Natural killer cell treated with Interleukin-12 subunit alpha and Interleukin-12 subunit beta and Interleukin-15 and Interleukin-18, amount 100 ng/mL, for 72 hours (primary cell): ENCODE measurements at places on chromosomes 5 and 9. TPM values are rescaled to one million over a fixed set of nuclear protein-coding genes. Genes with fewer than 3 reads are reported as not detected.

The HABP4 gene
- 11.5 TPM for total RNA-seq

The FOXD4L5 gene
- 0.25 TPM for total RNA-seq

DNA sequence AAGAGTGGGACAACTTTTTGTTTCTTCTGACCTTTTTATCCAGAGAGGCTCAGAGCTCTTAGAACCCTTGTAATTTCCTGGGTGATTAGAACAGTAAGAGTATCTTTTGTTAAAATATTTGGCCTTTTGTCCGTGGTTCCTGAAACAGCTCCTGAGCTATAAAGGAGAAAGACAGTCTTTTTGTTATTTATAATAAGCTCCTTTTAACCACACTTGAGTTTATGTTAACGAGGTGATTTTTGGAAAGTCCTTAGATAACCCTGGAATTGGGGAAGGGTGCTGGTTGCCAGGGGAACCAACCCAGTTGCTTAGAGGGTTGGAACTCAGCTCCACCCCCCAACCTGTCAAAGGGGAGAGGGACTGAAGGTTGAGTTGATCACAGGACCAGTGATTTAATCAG lies 4.8 kb downstream of the ZNF483 start:
- H3K27me3 ChIP-seq, result peaks cover 8% of the 10 kb centered on the region
- peaks cover 18% of the 10 kb centered on the region for H3K4me1 ChIP-seq
- H3K4me3 ChIP-seq, result no peak overlapping the region
- H3K27ac ChIP-seq, result no peak overlapping the region
- DNase-seq, result no peak
- H3K36me3 ChIP-seq, result peaks cover 18% of the 10 kb centered on the region

DNA sequence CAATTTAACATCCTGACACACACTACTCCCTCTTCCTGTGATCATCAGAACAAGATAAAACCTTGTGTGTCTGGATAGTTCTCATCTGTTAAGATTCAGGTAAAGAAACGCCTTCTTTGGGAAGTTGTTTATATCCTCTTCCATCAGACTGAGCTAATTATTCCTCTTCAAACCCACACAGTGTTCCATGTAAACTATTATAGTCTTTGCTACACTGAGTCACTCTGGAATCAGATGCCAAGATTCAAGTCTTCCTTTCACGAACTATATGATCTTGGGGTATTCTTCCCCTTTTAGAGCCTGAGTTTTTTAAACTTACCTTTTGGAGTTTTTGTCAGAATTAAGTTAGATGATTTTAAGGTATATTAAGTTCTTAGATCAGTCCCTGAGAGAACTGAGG lies 2.0 kb downstream of the OR1J1 start:
- no peaks in the 10 kb centered on the region for H3K4me1 ChIP-seq
- H3K36me3 ChIP-seq, result no peaks in the 10 kb centered on the region
- no peak for DNase-seq

- peak; percentile 18 for DNase-seq
- H3K36me3 ChIP-seq, result no peaks in the 10 kb centered on the region
- H3K27ac ChIP-seq, result no peak overlapping the region
- H3K4me1 ChIP-seq, result no peaks in the 10 kb centered on the region
- H3K27me3 ChIP-seq, result peaks cover 5% of the 10 kb centered on the region
Observed at GRCh38 chr9:135584934-135585333, 23.4 kb downstream of the PAEP start.

The PDLIM7 gene
- total RNA-seq, result 15.5 TPM

The DIPK1B gene
- total RNA-seq, result not detected

The QRFP gene
- not detected for total RNA-seq

DNA sequence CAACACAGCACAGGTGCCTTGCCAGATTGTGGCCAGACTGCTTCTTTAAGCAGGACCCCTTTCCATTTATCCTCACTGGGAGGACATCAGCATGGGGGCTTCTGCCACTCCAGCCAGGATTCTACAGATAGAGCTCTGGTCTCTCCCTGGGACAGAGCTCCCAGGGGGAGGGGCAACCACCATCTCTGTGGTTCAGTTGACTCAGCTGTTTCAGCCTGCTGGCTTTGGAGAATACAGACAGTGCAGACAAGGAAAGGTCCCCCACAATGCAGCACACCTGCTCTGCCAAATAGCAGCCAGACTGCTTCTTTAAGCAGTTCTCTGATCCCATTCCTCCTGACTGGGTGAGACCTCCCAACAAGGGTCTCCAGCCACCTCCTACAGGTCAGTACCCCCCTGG lies 132.8 kb downstream of the OR2K2 start:
- no peaks in the 10 kb centered on the region for H3K4me1 ChIP-seq
- no peak for DNase-seq
- no peak overlapping the region for H3K27ac ChIP-seq
- H3K4me3 ChIP-seq, result no peak overlapping the region
- H3K27me3 ChIP-seq, result no peaks in the 10 kb centered on the region
- H3K36me3 ChIP-seq, result peaks cover 6% of the 10 kb centered on the region

DNA sequence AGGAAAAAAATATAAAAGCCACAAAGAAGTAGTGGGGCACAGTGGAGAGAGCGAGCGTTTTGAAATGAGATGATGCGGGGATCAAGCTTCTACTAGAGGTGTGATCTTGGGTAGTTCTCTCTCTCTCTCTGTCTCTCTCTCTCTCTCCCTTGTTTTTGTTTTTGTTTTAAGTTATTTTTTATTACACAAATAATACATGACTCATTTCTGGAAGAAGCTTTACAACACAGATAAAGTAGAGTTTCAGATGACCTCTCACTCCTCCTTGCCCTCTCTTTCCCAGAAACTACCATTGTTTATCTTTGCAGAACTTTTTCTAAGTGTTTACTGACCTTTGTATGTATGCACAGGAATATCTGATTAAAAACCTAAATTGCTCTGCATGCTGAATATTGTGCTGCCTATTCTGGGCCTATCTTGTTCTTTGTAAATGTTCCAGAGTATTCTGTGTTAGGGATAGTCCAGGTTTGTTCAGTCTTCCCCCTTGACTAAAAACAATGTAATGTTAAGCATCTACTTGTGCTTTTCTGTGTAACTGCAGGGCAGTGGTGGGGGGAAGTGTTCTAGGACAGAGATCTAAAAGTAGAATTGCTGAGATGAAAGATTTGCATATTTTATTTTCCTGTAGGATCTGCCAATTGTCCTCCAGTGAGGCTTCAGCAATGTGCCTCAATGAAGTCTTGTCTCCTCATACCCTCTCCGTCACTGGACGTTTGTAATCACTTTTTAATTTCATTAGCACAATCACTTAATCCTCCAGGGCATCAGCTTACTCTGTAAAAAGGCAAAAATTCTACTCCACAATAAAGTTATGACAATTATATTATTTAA lies 52.0 kb downstream of the FYB1 start:
- H3K4me1 ChIP-seq, result peaks cover 68% of the 10 kb centered on the region
- no peaks in the 10 kb centered on the region for H3K27me3 ChIP-seq
- peaks cover 11% of the 10 kb centered on the region for H3K36me3 ChIP-seq
- no peak for DNase-seq

- no peaks in the 10 kb centered on the region for H3K4me1 ChIP-seq
- no peak overlapping the region for H3K4me3 ChIP-seq
- no peaks in the 10 kb centered on the region for H3K36me3 ChIP-seq
- H3K27me3 ChIP-seq, result peaks cover 18% of the 10 kb centered on the region
- DNase-seq, result no peak
Observed at GRCh38 chr5:159059722-159060121, 40.0 kb downstream of the EBF1 start.

GRCh38 chr5:147508711-147509040 lies 1.2 kb downstream of the DPYSL3 start:
- H3K27ac ChIP-seq, result no peak overlapping the region
- no peak overlapping the region for H3K4me3 ChIP-seq
- peaks cover 42% of the 10 kb centered on the region for H3K27me3 ChIP-seq
- peaks cover 5% of the 10 kb centered on the region for H3K36me3 ChIP-seq

DNA sequence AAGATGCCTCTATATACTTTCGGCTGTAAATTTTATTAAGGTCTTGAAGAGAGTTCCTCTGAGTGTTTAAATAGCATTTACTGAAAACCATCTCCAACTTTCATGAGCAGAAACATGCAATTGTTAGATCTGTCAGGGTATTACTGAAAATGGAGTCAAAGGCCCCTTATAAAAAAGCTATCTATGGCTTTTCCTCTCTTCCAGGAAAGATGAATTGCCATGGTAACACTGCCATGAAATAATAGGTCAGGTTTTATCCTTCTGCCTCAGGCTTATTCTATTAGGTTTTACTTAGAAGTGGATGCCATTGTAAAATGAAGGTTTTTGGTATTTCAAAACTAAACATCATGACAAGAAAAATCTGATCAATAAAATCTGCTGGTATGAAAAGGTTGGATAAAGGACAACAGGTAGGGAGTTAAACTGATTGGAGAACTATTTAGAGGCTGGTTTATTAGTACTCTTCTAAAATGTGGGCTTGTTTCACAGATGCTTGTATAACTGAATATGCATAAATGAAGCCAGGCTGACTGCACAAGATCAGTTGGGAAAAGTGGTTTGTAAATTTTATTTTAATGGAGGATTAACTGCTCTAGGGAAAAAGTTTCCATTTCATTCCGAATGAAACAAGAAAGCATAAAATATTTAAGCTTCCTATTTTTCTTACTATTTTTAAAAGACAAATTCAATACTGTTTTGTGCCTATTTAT lies 135.5 kb downstream of the RAB3C start:
- H3K36me3 ChIP-seq, result peaks cover 6% of the 10 kb centered on the region
- peaks cover 2% of the 10 kb centered on the region for H3K27me3 ChIP-seq
- H3K27ac ChIP-seq, result no peak overlapping the region
- H3K4me3 ChIP-seq, result no peak overlapping the region

DNA sequence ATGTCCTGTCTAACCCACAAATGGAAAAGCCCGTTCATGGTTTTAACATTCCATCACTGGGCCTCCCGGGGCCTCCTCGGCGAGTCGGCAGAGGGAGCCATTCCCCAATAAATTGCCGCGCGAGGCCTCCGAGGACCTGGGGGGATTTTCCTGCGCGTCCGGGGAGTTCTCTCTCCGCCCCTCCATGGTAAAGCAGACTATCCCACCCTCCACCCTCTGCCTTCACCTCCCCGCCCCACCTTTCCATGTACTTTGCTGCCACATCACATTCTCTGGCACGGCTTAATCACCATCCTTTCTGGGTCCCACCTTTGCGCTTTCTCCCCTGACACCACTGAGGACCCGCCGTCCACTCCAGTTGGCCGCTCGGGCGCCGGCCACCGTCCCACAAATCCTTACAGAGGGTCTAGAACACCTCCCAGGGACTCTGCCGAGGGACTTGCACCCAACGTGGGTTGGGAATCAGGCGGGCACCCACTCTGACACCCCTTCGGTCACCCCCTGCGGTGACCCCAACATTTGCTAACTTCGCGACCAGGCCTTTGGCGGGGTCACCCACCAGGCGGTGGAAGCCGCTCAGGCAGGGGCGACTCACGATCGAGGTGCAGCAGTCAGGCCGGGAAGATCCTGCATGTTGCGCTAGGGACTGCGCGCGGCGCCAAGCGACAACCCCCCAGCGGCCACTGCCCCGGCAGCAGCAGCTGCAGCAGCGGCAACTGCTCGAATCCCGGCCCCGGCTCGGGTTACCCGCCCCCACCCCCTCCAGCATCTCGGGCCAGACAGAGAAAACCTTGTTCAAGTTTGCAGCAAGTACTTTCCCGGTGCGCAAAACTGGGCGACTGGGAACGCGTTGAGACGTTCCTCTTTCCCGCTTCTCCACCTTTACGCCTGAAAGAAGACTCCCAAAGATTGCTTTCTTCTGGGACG lies at the start of gene MEGF10:
Gene MEGF10 (plus strand): TSS at position 778 of the 927 bp plus-strand sequence. CDS start 40,513 bp downstream, outside the sequence.
- no peak within 1 kb of the TSS for H3K4me3 ChIP-seq
- H3K4me1 ChIP-seq, result no peaks in the 10 kb centered on the region
- DNase-seq, result no peak
- H3K27me3 ChIP-seq, result peaks cover 55% of the 10 kb centered on the region
- no peak within 1 kb of the TSS for H3K27ac ChIP-seq

DNA sequence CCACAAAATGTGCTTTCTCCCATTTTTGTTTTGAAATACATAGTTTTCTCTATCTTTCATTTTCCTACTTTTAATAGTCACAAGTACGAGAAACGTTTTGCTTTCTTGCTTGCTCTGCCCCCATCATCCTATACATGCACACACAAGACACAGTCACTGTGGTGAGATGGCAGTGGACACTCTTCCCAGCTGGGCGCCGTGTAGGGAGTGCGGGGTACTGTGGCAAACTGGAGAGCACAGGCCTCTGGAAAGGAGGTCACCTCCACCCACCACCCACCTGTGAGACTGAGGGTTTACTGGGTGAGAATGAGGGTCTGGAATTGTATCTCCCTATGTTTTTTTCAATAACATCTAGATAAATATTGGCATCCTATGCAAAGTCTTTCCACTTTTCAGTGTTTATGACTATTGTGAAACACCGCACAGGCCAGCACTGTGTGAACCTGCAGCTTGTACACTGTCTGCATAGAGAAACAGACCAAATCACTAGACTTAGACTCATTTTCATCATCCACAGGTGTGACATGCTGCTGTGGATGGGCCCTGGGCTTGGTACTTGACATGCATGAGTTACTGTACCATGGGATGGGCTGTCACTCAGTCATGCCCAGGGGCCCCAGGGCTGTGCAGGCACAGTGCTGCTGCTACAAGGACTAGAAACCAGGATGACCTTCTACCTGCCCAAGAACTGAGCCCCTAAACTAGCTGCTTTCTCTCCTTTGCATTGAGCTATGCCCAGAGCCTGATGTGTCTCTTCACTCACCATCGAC lies 118.1 kb upstream of the LMX1B start:
- H3K27me3 ChIP-seq, result no peaks in the 10 kb centered on the region
- H3K4me1 ChIP-seq, result peaks cover 13% of the 10 kb centered on the region
- no peak overlapping the region for H3K4me3 ChIP-seq
- H3K36me3 ChIP-seq, result no peaks in the 10 kb centered on the region
- no peak overlapping the region for H3K27ac ChIP-seq

GRCh38 chr9:128149001-128149701 lies at the start of gene LCN2:
Gene LCN2 (plus strand): TSS chr9:128149453. CDS start chr9:128149526, 73 bp downstream.
- H3K4me3 ChIP-seq, result no peak within 1 kb of the TSS
- no peaks in the 10 kb centered on the region for H3K36me3 ChIP-seq
- no peak for DNase-seq
- H3K27me3 ChIP-seq, result no peaks in the 10 kb centered on the region
- H3K4me1 ChIP-seq, result no peaks in the 10 kb centered on the region

DNA sequence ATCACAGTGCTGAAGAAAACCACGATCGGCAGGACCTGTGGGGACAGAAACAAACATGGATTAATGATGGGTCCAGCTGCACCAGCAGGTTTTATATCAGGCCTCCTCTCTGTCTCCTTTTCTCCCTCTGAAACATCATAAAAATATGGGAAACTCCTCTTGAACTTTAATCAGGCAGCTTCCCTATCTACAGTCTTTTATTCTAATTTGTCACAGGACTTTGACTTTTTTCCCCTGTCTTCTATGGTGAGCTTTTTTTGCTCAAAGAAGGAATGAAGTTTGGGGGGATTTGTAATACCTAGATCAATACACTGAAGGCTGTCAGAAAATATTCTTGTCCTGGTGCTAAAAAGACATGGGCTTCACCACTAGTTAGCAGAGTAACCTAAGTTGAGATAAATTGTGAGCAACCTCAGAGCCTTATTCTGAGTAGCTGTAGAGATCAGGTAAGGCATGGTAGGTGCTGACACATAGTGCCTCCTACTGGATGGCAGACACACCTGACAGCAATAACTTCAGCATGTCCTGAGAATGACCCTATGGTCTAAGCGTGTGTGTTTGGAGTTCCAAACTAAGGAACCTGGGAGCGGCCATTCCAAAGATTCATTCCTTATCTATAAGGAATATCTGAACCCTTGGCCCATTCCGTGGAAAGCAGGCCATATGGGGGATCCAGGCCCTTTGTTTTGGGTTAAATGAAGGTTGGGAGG lies 46.2 kb downstream of the SLC28A3 start:
- peak overlapping the region; percentile 80 for H3K27ac ChIP-seq
- no peaks in the 10 kb centered on the region for H3K27me3 ChIP-seq
- peaks cover 52% of the 10 kb centered on the region for H3K4me1 ChIP-seq
- peak overlapping the region; percentile 46 for H3K4me3 ChIP-seq
- no peak for DNase-seq

The MARCHF3 gene
- 19.2 TPM for total RNA-seq

GRCh38 chr5:140671472-140672125 lies 1.8 kb downstream of the DND1 start:
- no peak overlapping the region for H3K27ac ChIP-seq
- H3K4me3 ChIP-seq, result no peak overlapping the region
- H3K36me3 ChIP-seq, result peaks cover 25% of the 10 kb centered on the region
- no peaks in the 10 kb centered on the region for H3K27me3 ChIP-seq
- peaks cover 17% of the 10 kb centered on the region for H3K4me1 ChIP-seq
